ENCODE measurements at places on chromosomes 2 and 18. TPM values are rescaled to one million over a fixed set of nuclear protein-coding genes. Genes with fewer than 3 reads are reported as not detected.
A peak's percentile ranks its signal among the peaks of the same experiment; 100 is the strongest.

- DNase-seq: peak; percentile 87
Observed at GRCh38 chr2:134119713-134120405, 134.0 kb upstream of the MGAT5 start.

DNA sequence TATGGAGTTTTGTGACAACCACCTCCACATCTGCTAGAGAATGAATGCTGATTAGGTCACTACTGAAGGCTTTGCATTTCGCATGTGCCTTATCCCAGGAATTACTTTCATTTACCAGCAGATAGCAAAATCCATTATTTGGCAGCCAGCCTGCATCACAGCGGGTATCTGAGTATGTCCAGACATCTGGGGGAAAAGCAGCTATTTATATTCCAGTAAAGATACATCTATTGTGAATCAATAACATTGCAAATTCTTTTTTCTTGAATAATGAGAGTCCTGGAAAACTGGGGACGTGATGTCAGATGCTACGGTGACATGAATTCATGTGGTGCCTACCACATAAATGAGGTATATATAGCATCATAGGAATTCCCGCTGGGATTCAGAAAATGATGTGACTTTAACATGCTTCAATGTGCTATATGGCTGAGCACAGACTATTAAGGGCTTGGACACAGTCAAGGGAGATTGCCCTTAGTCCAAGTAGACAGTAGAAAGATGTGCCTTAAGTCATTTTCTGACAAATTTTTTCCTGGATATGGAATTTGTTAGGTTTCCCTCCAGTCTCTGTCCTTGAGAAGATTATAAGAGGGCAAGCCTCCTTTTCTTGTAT, 84.2 kb upstream of the CD302 start:
- no peak for DNase-seq

DNA sequence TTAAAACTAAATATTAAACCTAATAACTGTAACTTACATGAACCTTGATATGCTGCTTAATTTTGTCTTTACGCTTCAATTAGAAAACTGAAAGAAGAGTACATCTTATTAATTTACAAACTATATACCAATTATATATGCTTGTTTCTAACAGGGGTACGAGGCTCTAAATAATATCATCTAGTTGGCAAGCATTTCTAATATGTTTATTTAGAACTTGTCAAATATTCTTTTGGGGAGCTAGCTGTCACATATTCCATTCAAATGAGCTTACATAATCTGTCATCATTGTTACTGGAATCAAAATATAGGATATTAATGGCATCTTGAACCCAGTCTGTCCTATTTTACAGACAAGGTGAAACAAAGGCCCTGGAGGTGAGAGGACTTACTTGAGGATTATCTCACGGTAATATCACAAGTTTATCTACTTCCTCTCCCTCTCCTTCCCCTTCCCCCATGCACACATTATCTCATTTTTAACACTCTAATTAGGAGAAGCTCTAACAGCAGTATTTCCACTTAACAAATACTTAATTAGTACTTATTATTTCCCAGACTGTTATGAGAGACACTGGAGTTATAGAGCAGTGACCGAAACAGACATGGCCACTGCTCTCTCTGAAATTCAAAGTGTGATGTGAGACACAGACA, 3.5 kb downstream of the PRKD3 start:
- no peak for DNase-seq

DNA sequence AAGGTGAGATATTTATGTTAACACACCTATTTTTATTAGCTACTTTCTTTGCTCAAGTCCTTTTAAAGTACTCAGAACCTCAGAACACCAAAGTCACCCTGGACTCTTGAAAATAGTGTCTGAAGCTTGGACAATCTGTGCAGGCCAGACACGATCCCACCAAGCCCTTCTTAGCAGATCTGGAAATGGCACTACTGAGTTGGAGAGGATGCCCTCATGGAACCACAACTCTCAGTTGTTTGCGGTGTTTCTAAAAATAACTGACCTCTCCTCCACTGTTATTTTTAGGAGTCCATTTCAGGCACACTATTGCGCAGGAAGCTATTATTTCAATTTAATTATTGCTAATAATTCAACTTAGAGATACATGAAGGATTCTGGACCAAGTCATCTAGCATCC, 103.5 kb upstream of the ITGB6 start:
- DNase-seq: no peak

DNA sequence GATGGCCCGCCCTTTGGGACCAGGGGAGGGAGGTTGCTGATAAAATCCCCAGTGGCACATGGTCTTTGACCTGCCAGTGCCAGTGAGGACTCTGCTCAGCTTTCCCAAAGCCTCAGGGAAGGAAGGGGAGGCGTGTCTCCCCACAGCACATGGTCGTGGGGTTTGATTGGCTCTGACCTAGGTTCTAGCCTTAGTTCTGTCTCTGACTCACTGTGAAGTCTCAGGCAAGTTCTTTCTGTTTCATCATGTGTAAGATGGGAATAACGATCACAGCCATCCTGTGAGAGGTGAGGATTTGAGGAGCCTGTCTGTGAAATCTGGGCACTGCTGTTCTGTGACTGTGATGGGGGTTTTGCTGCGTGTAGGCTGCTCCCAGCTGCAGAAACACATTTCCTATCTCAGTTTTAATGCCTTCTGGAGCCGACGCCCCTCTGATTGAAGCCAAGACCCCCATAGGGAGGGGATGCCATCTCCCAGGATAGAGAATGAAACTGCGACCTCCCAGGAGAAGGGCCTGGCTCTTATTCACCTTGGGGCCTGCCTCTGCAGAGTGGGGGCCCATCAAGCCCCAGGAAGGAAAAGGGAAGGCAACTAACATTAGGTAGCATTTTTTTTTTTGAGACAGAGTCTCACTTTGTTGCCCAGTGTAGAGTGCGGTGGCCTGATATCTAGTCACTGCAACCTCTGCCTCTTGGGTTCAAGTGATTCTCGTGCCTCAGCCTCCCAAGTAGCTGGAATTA, 84.0 kb downstream of the DDX1 start:
- DNase-seq: peak; percentile 13

DNA sequence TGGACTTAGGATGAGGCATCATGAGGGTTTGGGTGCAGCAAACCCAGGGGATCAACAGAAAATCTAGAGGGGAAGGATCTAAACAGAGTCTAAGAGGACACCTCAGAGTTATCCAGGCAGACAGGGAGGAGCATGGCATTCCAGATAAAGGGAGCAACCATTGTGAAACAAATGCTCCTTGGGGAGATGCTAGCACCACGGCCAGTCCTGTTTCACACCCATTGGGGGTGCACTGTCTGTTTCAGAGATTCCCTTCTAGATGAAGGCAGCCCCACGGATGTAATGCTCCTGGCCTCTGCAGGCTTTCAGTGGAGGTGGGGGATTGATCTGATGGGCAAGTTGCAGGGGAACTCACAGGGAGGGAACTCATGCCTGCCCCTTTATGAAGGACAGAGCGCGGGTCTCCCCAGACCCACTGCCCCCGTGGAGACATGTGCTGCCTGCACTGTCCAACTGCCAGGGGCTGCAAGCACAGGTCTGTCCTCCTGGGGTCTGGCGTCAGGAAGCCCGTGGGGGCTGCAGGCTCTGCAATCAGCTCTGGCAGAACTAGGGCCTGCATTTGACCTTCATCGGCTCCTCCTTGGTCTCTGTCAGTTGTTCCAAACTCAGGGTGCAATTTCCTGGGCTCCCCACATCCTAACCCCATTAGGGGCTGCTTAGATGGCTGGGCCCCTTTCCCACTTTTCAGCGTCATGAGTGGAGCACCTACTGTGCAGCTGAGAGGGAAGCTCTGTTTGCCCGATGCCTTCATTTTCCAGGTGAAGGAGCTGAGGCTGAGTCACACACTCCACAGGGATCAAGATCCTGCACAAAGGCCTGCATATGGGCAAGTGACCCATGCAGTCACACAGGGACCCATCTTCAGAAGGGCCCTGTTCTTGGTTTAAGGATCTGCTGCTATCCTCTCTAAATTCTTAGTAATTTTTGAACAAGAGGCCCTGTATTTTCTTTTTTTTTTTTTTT, 163.4 kb downstream of the ARL4C start:
- DNase-seq: no peak

GRCh38 chr2:172106108-172106961, 3.6 kb upstream of the DLX2 start:
- no peak for DNase-seq

DNA sequence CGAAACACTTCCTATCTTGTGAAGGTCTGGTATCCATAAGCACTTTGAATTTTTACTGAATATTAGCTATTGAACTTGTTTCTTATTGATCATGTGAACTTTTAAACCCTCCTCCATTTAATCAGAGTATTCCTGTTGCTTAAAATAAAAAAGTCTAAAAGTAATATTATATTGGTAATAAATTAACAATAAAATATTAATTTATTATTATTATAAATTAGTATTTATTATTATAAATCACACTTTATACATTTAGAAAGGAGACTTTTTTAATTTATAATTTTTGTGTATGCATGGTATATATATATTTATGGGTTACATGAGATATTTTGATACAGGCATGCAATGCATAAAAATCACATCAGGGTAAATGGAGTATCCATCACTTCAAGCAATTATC, 295.4 kb upstream of the NETO1 start:
- no peak for DNase-seq

DNA sequence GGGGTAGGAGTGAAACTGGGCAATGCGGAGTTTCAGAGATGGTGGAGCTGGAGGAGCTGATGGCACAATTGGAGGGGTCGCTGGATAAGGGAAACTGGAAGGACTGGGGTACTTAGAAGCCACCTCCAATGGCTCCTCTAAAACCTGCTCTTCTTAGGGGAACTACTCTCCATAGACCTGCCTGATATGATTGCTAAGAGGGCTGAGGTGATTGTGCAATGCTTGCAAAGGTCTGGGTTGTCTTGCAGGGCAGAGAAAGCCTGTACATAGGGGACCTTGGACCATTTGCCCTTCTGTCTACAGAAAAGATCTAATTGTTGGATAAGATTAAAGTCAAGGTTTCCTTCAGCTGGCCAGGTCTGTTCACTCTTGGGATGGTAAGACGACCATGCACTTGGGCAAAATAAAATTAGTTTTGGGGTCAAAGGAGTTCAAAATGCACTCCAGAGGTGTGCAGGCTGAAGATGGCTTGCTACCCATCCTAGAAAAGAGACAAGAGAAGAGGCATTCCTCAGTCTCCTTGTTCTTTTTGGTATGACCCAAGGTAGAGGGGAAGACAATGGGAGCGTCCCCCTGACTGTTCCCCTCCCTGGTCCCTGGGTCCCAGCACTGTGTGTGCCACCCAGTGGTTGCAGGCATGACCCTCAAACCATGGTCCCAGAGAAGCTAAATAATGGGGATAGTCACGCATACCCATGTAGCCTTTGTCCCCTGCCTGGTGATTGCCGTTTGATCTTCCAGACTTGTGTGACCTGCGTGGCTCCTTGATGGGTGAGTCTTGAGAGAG, 41.1 kb downstream of the STK17B start:
- no peak for DNase-seq

GRCh38 chr2:21333684-21334083, 209.9 kb downstream of the TDRD15 start:
- DNase-seq: no peak

GRCh38 chr2:13335862-13336535, 619.3 kb downstream of the TRIB2 start:
- DNase-seq: no peak

GRCh38 chr2:200862532-200863000, 1.9 kb downstream of the CLK1 start:
- peak; percentile 57 for DNase-seq

DNA sequence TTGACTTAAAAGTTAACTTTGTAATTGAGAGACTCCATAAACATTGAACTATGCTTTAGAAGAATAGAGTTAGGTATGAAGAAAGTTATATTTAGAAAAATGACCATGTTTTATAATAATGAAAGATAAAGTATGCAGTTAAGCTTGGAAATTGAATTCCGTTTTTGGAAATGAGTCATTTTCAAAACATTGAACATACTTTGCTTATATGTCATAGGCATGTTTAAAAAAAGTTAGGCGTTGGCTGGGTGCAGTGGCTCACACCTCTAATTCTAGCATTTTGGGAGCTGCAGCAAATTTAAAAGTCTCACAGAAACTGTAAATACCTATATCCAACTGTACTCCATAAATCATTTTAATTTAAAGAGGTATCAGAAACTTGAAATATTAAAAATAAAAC, 607.4 kb downstream of the CBLN2 start:
- DNase-seq: no peak

DNA sequence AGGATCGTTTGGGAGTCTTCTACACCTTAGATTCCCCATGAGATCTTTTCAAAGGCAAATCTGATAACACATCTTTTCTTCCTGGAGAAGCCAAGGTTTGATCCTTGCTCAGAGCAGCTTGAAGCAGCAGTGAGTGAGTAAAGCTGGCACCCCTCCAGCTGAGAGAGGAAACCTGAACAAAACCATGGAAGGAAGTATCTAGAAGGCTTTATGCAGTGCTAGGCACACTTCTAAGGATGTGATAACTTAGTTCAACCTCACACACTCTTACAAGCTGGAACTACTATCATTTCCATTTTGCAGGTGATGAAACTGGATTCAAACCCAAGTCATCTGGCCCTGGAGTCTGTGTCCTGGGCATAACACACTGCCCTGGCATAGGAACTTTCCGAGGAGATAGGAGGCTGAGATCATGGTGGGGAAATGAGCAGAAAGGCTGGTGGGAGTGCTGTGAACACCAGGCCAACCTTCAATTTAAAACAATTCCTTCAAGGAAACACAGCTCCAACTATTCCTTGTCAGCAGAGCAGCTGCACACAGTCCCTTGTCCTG, 71.2 kb downstream of the CTAGE1 start:
- DNase-seq: peak; percentile 41

GRCh38 chr2:30326497-30326896, 95.2 kb downstream of the LBH start:
- no peak for DNase-seq

DNA sequence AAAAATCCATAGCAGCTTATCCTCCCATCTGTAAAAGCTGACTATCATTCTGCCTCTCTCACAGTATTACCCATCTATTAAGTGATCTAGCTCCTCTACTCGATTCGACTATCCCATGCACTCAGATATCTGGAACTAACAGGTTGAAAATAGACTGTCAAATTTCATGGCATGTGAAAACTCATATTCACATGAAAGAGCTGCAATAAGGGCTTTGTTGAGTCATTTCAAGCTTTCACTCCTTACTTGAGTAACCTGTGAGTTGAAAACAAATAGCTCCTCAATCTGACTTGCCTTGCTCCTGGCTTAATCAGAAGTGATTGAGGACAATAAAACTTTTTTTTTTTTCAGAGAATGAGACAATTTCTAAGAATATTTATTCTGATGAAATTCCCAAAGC, 192.4 kb upstream of the ERBB4 start:
- no peak for DNase-seq

DNA sequence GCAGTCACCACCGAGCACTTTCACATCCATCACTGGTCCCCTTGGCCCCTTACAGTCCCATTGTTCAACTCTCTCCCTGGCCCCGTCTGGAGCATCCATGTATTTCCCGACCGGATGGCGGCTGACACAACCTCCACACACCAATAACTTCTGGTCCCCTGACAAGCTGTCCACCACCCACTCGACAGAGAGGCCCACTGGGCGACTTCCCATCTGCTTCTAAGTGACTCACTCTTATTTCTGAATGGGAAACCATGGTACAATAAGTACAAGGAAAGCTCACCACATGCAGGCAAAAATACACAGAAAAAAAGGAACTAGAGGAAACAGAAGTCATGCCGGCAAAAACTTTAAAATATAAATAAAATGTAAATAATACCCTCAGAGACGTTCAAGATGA, 82.9 kb upstream of the RAB12 start:
- DNase-seq: no peak

GRCh38 chr2:82964341-82964740, 1494.7 kb downstream of the SUCLG1 start:
- no peak for DNase-seq

Gene PPIL3
- 173 TPM for total RNA-seq

Gene POMC
- not detected for total RNA-seq

Gene OR6B2
- not detected for total RNA-seq

Gene FANCL
- 36.7 TPM for total RNA-seq

Gene CCDC141
- 0.31 TPM for total RNA-seq

Gene FAM117B
- total RNA-seq: 2.4 TPM

Gene VAMP5
- 51.0 TPM for total RNA-seq

All from A172 (cell line).